Liver (tissue), 10 donors: ENCODE measurements at places on chromosomes 7 and 10. TPM values are rescaled to one million over a fixed set of nuclear protein-coding genes. Genes with fewer than 3 reads are reported as not detected.

GRCh38 chr7:35804231-35804970 is 3.5 kb downstream of the SEPTIN7 start:
- H3K4me3 ChIP-seq = no peak overlapping the region
- H3K4me1 ChIP-seq = peaks cover 21% of the 10 kb centered on the region
- DNase-seq = no peak
- H3K36me3 ChIP-seq = no peaks in the 10 kb centered on the region

- H3K4me3 ChIP-seq = no peak overlapping the region
- DNase-seq = no peak
- H3K36me3 ChIP-seq = no peaks in the 10 kb centered on the region
- no peaks in the 10 kb centered on the region for H3K4me1 ChIP-seq
- no peak overlapping the region for H3K27ac ChIP-seq
These were observed 218.3 kb downstream of the TRIL start for GRCh38 chr7:28739826-28740225.

DNA sequence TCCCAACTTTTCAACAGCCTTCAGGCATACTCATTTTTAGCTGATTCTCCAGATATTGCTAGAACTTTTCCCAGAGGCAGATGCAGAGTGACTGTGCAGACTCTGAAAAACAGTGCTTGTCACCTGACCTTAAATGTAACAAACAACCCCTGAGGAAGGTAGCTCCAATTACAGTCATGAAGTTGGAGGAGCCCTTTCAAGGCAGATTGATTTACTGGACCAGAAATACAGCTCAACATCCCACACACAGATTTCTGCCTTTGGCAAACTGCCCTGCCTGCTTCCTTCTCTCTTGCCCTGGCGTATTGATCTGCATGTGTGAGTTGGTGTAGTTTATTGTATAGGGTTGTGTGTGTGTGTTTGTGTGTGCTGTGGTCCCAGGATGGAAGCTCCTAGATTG is 38.5 kb downstream of the PYROXD2 start:
- no peak overlapping the region for H3K27ac ChIP-seq
- no peak for DNase-seq
- H3K4me3 ChIP-seq = no peak overlapping the region
- H3K27me3 ChIP-seq = no peaks in the 10 kb centered on the region

DNA sequence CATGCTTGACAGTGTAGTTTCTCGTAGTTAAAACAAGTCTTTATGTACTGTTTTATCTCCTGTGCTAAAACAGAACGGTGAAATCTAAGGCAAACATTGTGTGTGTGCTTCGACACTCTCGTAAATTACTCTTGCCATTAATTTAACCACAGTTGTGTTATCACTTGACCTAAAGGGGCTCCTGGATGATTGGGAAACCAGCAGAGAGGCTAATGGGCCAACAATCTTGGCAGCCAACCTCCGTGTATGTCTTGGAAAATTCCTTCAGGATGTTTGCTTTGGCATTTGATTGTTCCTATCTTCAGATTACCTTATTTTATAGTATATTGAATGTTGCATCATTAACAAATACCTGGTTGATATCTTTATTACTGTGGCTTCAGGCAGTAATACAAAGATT is 409.5 kb downstream of the SDK1 start:
- no peak for DNase-seq
- no peaks in the 10 kb centered on the region for H3K27me3 ChIP-seq
- no peak overlapping the region for H3K4me3 ChIP-seq
- no peak overlapping the region for H3K27ac ChIP-seq
- H3K4me1 ChIP-seq = no peaks in the 10 kb centered on the region
- no peaks in the 10 kb centered on the region for H3K36me3 ChIP-seq

DNA sequence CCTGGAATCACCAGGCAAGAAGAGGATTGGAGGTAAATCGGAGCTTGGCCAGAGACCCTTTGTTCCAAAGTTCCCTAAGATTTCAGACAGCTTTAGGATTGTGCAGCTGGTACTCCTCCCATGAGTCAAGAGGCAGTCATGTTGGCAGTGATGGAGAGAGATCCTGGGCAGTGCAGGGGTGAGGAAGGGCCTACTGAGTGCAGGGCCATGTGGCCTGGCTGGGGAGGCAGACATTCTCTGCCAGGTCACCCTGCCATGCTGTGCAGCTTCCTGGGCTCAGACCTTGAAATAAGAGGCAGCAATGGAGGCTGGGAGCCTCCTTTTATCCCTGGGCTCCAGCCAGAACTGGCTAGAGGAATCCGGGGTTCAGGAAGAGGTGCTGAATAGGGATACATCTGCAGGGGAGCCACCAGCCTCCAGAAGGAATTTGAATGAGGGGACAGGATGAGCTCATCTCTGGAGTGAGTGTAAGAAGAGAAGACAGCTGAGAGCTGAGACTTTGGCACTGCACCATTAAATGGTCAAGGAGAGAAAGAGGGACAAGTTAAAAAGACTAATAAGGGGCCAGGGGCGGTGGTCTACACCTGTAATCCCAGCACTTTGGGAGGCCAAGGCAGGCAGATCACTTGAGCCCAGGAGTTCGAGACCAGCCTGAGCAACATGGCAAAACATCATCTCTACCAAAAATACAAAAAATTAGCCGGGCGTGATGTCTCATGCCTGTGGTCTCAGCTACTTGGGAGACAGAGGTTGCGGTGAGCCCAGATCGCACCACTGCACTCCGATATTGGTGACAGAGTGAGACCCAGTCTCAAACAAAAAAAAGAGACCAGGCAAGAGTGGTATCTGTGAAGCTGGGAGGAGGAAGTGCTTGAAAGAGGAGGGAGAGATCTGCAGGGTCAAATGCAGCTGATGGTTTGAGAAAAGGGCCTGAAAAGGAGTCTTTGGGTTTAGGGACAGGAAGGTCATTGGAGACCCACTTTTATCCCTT is 12.0 kb downstream of the SFTPD start:
- no peak overlapping the region for H3K27ac ChIP-seq
- no peaks in the 10 kb centered on the region for H3K36me3 ChIP-seq
- no peaks in the 10 kb centered on the region for H3K27me3 ChIP-seq
- peak; percentile 14 for DNase-seq

GRCh38 chr10:12013926-12014325 is 28.7 kb downstream of the UPF2 start:
- no peak overlapping the region for H3K4me3 ChIP-seq
- H3K36me3 ChIP-seq = peaks cover 1% of the 10 kb centered on the region
- DNase-seq = no peak
- no peaks in the 10 kb centered on the region for H3K27me3 ChIP-seq
- no peak overlapping the region for H3K27ac ChIP-seq

DNA sequence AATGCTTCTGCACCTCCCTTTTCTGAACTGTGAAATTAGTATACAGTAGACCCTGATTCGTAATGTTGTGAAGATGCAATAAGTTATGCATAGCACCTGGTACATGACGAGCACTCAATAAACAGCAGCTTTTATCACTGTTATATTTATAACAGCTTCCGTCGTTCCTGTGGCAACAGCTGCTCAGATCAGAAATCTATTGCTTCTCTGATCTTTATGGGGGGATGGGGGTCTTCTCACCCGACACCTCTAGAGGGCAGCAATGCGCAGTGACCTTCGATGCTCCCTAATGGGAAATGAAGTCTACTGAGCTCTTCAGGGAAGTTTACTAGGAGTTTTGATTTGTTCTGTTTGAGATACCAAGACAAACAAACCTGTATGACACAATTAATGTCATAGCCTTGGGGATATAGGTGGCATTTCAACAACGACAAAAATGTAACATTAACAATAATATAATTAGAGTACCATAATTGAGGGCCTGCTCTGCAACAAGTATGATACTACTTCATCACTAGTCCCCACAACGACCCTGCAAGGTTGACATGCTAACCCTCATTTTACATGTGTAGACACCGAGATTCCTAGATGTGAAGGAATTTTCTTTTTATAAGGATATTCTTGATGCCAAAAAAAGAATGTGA is 289.6 kb downstream of the SFMBT2 start:
- no peaks in the 10 kb centered on the region for H3K4me1 ChIP-seq
- no peaks in the 10 kb centered on the region for H3K27me3 ChIP-seq
- peak; percentile 68 for DNase-seq
- H3K27ac ChIP-seq = no peak overlapping the region

DNA sequence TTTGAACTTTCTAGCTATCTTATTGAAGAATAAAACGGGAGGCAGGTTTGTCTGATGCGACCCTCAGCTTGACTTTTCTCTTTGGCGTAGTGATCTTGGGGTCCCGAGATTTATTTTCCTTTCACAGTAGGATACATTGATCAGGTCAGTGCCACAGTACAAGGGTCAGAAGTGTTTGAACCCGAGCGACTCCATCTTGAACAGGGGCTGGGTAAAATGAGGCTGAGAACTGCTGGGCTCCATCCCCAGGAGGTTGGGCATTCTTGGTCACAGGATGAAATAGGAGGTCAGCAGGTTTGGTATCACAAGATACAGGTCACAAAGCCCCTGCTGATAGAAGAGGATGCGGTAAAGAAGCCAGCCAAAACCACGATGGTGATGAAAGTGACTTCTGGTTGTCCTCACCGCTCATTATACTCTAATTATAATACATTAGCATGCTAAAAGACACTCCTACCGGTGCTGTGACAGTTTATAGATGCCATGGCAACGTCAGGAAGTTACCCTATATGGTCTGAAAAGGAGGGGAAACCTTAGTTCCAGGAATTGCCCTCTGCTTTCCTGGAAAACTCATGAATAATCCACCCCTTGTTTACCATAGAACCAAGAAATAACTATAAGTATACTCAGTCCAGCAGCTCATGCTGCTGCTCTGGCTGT is 3.0 kb upstream of the TECPR1 start:
- peaks cover 10% of the 10 kb centered on the region for H3K36me3 ChIP-seq
- DNase-seq = no peak
- H3K27ac ChIP-seq = no peak overlapping the region
- no peak overlapping the region for H3K4me3 ChIP-seq

DNA sequence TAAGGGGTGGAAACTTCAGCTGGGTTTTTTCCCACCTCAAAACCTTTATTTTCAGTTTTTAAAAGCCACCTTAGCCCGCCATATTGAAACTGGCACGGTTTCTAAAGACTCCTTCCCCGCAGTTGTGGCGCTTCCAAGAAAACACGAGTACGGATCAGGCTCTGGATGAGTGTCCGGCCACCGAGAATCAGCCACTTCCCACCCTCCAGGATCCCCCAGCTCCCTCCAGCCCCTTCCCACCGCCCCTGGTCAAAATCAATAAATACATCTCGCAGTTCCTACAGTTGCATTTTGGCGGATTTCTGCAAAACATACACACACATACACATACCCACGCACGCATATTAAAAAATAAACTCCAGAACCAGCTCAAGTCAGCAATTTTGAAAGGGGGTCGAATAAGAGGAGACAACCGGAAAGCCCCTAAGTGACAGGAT is 1.1 kb downstream of the SFMBT2 start:
- no peaks in the 10 kb centered on the region for H3K36me3 ChIP-seq
- DNase-seq = no peak
- H3K4me1 ChIP-seq = peaks cover 11% of the 10 kb centered on the region

- DNase-seq = no peak
- no peaks in the 10 kb centered on the region for H3K4me1 ChIP-seq
- H3K4me3 ChIP-seq = no peak overlapping the region
- H3K27me3 ChIP-seq = no peaks in the 10 kb centered on the region
- H3K36me3 ChIP-seq = no peaks in the 10 kb centered on the region
These were observed 1409.1 kb upstream of the CELF2 start for GRCh38 chr10:9608602-9609001.

DNA sequence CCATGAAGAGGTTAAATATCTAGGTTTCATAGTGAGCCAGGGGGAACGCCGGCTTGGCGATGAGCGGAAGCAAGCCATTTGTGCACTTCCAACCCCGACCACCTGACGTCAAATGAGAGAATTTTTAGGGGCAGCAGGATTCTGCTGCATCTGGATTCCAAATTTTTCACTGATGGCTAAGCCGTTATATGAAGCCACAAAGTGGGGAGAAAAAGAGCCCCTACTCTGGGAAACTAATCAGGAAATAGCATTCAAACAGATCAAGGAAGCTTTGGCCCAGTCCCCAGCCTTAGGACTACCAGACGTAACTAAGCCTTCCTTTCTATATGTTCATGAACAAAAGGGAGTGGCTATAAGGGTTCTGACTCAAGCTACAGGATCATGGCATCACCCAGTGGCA is 12.9 kb upstream of the ADCK2 start:
- no peak for DNase-seq
- no peak overlapping the region for H3K4me3 ChIP-seq
- no peak overlapping the region for H3K27ac ChIP-seq
- H3K4me1 ChIP-seq = peaks cover 4% of the 10 kb centered on the region

DNA sequence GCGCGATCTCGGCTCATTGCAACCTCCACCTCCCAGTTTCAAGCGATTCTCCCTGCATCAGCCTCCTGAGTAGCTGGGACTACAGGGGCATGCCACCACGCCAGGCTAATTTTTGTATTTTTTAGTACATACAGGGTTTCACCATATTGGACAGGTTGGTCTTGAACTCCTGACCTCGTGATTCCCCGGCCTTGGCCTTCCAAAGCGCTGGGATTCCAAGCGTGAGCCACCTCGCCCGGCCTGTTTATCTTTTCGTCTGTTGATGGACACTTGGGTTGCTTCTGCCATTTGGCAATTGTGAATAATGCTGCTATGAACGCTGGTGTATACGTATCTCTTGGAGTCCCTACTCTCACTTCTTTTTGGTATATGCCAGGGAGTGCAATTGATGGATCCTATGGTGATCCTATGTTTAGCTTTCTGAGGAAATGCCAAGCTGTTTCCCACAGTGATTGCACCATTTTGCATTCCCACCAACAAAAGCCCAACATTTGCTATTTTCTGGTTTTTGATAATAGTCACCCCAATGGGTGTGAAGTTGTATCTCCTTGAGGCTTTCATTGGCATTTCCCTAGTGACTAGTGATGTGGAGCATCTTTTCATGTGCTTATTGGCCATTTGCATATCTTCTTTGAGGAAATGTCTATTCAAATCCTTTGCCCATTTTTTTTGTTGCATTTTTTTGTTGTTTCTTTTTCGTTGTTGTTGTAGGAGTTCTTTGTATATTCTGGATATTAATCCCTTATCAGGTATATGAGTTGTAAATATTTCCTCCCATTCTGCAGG is 3.5 kb downstream of the ANTXRL start:
- H3K27ac ChIP-seq = no peak overlapping the region
- H3K27me3 ChIP-seq = no peaks in the 10 kb centered on the region
- no peaks in the 10 kb centered on the region for H3K36me3 ChIP-seq
- no peak for DNase-seq
- no peaks in the 10 kb centered on the region for H3K4me1 ChIP-seq
- H3K4me3 ChIP-seq = no peak overlapping the region

GRCh38 chr7:10412422-10413019 is 561.2 kb upstream of the PHF14 start:
- no peak for DNase-seq
- no peak overlapping the region for H3K27ac ChIP-seq
- H3K27me3 ChIP-seq = no peaks in the 10 kb centered on the region
- H3K36me3 ChIP-seq = no peaks in the 10 kb centered on the region
- no peak overlapping the region for H3K4me3 ChIP-seq
- no peaks in the 10 kb centered on the region for H3K4me1 ChIP-seq

- no peak overlapping the region for H3K27ac ChIP-seq
- no peaks in the 10 kb centered on the region for H3K27me3 ChIP-seq
- H3K36me3 ChIP-seq = no peaks in the 10 kb centered on the region
- no peak overlapping the region for H3K4me3 ChIP-seq
- no peaks in the 10 kb centered on the region for H3K4me1 ChIP-seq
- DNase-seq = no peak
These were observed 243.2 kb downstream of the SDK1 start for GRCh38 chr7:3544202-3544601.

GRCh38 chr10:102324061-102324460 is 71.4 kb upstream of the NFKB2 start:
- H3K27me3 ChIP-seq = no peaks in the 10 kb centered on the region
- no peak for DNase-seq
- no peak overlapping the region for H3K27ac ChIP-seq
- peaks cover 1% of the 10 kb centered on the region for H3K36me3 ChIP-seq
- no peak overlapping the region for H3K4me3 ChIP-seq

LIPN gene
- 0.25 TPM for total RNA-seq

CHRM2 gene
- total RNA-seq = 1.2 TPM

TAS2R41 gene
- 0.25 TPM for total RNA-seq

SDK1 gene
- total RNA-seq = 0.42 TPM

KLF6 gene
- 17.7 TPM for total RNA-seq
